ENCODE measurements at places on chromosomes 13 and 19. TPM values are rescaled to one million over a fixed set of nuclear protein-coding genes. Genes with fewer than 3 reads are reported as not detected.

- peak; percentile 5 for DNase-seq
Observed at GRCh38 chr13:74575729-74576125, 441.5 kb upstream of the KLF12 start.

The EEF1AKMT1 gene
- 10.7 TPM for total RNA-seq

The NLRP9 gene
- total RNA-seq = not detected

DNA sequence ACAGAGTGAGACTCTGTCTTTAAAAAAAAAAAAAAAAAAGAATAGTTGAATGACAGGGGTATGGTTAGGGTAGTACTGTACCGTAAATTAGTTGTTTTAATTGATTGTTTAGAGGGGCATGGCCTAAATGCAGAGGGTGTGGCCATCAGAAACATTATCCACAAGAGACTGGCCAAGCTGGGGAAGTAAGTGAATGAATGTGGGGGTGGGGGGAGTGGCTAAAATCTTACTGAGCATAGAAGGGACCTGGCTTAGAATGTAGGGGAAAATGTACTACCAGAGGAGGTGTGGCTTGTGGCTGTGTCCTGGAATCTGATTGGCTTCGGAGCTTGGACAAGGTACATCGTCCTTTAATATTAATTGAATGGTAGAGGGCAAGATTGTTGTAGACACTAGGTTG is 3.8 kb downstream of the BCL2L12 start:
- no peak for DNase-seq

The ANGPTL8 gene
- not detected for total RNA-seq

The ZNF667 gene
- total RNA-seq = 5.5 TPM

GRCh38 chr13:32354040-32354439 is 38.7 kb downstream of the BRCA2 start:
- DNase-seq = no peak

- no peak for DNase-seq
Observed at GRCh38 chr19:35509018-35509652, 4.3 kb downstream of the DMKN start.

The THAP8 gene
- 7.3 TPM for total RNA-seq

The GPR12 gene
- not detected for total RNA-seq

GRCh38 chr13:72163678-72164077 is 296.7 kb upstream of the DACH1 start:
- DNase-seq = peak; percentile 28

The DHDH gene
- 0.10 TPM for total RNA-seq

- DNase-seq = peak; percentile 72
Observed at GRCh38 chr13:20401931-20402856, 123.5 kb downstream of the CRYL1 start.

The OR4F17 gene
- total RNA-seq = not detected

The ZFP14 gene
- 2.1 TPM for total RNA-seq

- peak; percentile 5 for DNase-seq
Observed at GRCh38 chr13:32587811-32588170, 1.5 kb downstream of the PDS5B start.

The MCEMP1 gene
- not detected for total RNA-seq

The KLF5 gene
- 11.5 TPM for total RNA-seq

DNA sequence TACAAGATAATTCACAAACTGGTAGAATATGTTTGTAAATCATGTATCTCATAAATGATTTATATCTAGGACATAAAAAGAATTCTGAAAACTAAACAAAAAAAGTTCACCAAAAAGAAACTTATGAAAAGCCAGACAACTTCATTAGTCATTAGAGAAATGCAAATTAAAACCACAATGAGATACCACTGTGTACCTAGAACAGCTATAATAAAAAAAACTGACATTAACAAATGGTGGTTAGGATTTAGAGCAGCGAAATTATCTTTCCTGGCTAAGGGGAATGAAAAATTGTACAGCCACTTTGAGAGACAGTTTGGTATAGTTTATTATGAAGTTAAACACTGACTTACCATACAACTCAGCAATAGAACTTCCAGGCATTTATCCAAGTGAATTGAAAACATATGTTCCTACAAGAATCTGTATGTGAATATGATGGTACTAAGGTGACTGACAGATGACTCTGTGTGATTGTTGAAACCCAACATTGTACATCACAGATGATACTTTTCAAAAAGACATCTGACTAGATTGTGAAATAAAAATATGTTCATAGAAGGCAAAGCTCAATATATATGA is 41.8 kb downstream of the UGGT2 start:
- no peak for DNase-seq

- DNase-seq = no peak
Observed at GRCh38 chr13:69545551-69545950, 562.1 kb upstream of the ATXN8OS start.

The FFAR1 gene
- not detected for total RNA-seq

DNA sequence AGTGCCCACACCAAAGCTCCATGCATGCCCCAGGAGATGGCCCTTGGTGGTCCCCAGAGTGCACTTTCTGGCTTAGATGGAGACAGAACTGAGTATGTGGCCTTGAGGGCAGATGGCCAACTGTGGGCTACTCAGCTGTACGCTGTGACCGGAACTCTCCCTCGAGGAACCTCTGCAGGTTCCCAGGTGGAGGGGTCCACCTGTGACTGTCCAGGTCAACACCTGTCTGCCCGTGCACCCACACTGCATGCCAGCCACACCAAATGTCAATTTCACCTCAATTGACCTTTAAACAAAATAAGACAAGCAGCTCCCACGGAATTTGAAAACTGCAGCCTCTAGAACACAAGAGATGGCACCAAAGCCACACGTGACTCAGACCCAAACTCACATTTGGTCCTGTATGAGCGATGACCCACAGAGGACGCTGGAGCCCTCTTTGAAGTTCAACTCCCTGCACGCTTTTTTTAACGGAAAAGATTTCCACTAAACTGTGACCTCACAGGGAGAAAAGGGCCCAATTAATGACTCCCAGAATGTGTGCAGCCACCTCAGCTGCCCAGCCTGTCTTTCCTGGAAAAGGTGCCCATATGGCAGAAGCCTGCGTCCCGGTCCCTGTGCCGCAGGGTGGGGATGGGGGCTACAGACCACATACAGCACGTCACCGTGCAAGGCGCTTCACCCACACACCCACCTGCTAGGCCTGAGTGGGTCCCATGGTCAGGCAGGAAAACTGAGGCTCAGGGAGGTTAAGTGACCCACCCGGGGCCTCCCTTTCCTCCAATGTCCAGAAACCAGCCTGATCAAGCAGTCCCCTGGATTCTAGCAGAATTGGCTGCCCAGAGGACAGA is 47.7 kb downstream of the KLF2 start:
- no peak for DNase-seq
